ENCODE measurements at places on chromosomes 7 and 10. TPM values are rescaled to one million over a fixed set of nuclear protein-coding genes. Genes with fewer than 3 reads are reported as not detected.

GDI2 gene
- 322 TPM for polyA plus RNA-seq

ZNF239 gene
- not detected for polyA plus RNA-seq

CFAP69 gene
- 4.9 TPM for polyA plus RNA-seq

ZNF248 gene
- polyA plus RNA-seq, result 22.1 TPM

GRM3 gene
- 0.27 TPM for polyA plus RNA-seq

ATXN7L1 gene
- polyA plus RNA-seq, result 23.2 TPM

XRCC2 gene
- 5.9 TPM for polyA plus RNA-seq

INMT gene
- 1.1 TPM for polyA plus RNA-seq

CTAGE8 gene
- not detected for polyA plus RNA-seq

THSD7A gene
- polyA plus RNA-seq, result not detected

SLC39A12 gene
- not detected for polyA plus RNA-seq

EPDR1 gene
- 6.4 TPM for polyA plus RNA-seq

SPDYE2 gene
- not detected for polyA plus RNA-seq

R3HCC1L gene
- 9.2 TPM for polyA plus RNA-seq

TBX20 gene
- 0.03 TPM for polyA plus RNA-seq

ARHGEF5 gene
- 35.8 TPM for polyA plus RNA-seq

FKBP9 gene
- polyA plus RNA-seq, result 32.9 TPM
